Activated T-helper 1 cell treated with Interleukin-2 at 50 U/mL for 16 hours (primary cell): ENCODE measurements at places on chromosomes 1 and 21.

- no peak for DNase-seq
Observed at GRCh38 chr1:29504196-29504595, 267.9 kb downstream of the PTPRU start.

- no peak for DNase-seq
Observed at GRCh38 chr1:9910076-9910422, at the start of gene CTNNBIP1. TSS of gene CTNNBIP1 (minus strand) at chr1:9910269. CDS start at chr1:9872064, 38,205 bp downstream.

GRCh38 chr1:46529031-46529630 is 22.3 kb downstream of the KNCN start:
- DNase-seq: no peak

GRCh38 chr1:26097696-26098095 is 13.9 kb upstream of the PDIK1L start:
- DNase-seq: no peak

DNA sequence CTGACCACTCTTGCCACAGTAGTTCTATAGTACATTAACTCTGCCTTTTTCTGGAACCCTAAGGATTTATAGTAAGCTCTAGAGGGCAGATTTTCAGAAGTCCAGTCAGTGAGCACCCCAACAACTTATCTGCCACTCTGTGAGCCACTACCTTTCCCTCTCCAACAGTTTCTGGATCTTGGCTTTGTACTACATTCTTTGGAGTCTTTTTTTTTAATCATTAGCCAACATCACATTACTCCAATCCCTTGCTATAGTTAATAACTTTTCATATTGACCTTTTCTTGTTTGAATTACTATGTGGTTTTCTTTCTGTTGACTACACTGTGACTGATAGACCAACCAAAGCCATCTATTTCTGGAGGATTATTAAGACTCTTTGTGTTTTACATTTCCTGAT is 1596.7 kb upstream of the PRMT6 start:
- DNase-seq: no peak
